Effector CD4-positive, alpha-beta T cell (primary cell): ENCODE measurements at places on chromosomes 4 and X.

GRCh38 chrX:102042372-102043325 lies 82.8 kb upstream of the TCEAL2 start:
- DNase-seq: no peak

DNA sequence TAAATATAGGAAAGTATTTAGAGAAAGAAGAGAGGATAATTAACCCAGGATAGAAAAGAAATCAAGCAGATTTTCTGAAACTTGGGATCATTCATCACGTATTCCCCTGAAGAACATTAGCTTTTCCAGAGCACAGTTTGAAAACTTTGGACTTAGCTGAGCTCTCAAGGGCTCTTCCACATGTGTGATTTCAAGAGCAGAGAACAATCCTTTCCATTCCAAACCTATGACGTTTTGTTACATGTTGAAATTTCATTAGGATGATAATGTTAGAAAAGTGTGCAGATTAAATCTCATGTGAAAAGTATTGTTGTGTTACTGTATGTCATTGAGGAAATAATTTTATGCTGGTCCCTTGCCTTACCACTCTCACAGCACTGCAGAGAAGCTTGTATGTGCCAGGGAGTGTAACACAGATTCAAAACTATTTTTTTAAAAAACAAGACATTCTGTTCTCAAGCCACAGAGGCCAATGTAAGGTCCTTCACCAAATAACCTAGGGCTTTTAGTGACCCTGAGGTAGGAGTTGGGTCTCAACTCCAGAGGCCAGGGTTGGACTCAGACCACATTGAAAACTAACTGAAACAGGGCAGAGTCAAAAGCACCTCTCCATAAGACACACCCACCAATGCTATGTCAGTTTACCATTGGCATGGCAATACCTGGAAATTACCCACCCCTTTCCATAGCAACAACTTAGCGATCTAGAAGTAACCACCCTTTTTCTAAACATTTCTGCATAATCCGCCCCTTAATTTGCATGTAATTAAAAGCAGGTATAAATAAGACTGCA lies 141.3 kb downstream of the ANXA5 start:
- no peak for DNase-seq

- DNase-seq: peak; percentile 27
Measured at GRCh38 chr4:88033309-88033708, 25.9 kb downstream of the PKD2 start.

DNA sequence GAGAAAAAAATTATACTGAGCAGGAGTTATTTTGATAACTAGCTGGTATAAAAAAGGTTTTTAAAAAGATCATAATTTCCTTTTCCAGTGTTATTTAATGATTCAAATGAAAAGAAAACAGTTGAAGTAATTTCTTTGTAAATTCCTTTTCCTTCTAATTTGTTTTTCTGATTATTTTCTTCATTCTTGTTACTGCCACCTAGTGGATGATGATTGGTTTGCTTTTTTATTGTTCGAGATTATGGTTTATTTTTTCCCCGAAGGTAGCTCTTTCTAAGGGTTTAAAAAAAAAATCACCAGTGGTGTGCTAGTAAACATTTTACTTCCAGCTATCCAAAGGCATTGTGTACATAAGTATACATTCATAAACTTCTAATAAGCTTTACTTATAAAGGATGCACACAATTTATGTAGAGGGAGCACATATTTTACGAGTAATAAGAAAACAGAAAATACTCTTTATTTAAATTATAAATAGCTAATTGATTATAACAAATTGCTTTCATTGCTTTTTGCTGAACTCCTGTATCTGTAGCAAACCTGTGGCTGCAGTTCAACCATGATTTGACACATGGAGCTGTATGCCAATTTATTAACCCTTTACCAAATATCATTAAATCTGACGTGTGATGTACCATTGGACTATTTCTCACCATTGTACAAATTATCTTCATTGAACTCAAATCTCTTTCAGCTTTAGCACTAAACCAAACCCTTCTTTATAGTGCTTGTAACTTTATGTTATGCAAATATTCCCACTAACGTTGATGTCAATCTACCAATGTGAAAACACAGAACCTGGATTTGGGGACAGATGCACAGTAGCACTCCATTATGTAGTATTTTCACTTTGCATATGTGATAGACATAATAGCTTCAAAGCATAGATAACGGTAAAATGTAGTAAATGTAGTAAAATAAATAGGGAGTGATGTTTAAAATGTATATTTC lies 97.8 kb upstream of the ANK2 start:
- no peak for DNase-seq

- no peak for DNase-seq
Measured at GRCh38 chr4:147029296-147029695, 83.6 kb upstream of the TTC29 start.

GRCh38 chr4:39363773-39364393 lies 2.3 kb downstream of the RFC1 start:
- DNase-seq: no peak

DNA sequence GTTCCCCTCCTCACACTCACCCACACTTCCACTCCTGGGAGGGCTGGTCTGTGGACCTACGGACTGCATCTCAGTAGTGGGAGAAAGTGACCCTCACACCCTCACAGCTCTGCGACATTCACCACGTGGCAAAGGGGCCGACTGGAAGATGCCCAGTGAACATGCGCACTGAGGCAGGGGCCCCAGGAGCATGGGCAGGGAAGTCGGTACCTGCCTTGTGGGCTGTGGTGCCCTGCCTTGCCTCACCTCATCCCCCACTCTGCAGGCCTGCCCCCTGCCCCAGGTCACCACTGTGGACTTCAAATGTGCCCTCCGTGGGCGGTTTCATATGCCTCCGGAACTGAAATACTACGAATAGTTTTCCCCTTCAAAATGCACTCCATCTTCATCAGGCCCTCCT lies 46.2 kb upstream of the XAGE1B start:
- no peak for DNase-seq

- no peak for DNase-seq
Measured at GRCh38 chr4:75069493-75070074, 136.7 kb downstream of the PARM1 start.

DNA sequence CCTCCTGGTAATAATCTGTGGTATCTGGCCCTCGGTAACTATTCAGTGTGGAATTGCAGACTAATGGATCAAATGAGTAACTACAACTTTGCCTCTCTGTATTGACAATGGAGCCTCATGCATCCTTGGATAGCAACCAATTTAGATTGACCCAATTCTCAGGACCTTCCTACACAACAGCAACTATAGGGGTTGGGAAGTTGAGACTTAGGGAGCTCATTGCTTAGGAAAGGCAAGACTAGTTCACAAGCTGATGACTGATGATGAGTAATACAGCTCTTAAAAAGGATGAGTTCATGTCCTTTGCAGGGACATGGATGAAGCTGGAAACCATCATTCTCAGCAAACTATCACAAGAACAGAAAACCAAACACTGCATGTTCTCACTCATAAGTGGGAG lies 47.5 kb upstream of the KLHL13 start:
- no peak for DNase-seq

- DNase-seq: no peak
Measured at GRCh38 chr4:143241892-143242291, 57.2 kb downstream of the USP38 start.

GRCh38 chrX:129525896-129526295 lies 2.6 kb upstream of the SMARCA1 start:
- DNase-seq: no peak

DNA sequence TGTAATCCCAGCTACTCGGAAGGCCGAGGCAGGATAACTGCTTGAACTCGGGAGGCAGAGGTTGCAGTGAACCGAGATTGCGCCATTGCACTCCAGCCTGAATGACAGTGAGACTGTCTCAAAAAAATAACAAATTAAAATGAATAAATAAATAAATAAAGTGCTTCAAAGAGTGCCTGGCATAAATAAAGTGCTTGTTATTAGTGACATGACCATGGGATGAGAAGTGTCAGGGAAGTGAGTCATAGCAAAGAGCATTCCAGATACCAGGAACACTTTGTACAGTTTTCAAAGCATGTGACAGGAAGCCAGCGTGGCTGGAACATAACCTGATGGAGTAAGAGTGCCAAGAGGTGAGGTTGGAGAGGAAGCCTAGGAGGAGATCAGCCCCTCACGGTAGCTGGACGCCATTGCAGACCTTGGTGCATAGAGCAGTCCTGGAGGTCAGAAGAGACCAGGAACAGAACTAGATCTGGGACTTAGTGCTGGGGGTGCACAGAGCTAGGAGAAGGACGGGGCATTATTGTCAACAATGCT lies 6.0 kb upstream of the WDR13 start:
- DNase-seq: no peak

DNA sequence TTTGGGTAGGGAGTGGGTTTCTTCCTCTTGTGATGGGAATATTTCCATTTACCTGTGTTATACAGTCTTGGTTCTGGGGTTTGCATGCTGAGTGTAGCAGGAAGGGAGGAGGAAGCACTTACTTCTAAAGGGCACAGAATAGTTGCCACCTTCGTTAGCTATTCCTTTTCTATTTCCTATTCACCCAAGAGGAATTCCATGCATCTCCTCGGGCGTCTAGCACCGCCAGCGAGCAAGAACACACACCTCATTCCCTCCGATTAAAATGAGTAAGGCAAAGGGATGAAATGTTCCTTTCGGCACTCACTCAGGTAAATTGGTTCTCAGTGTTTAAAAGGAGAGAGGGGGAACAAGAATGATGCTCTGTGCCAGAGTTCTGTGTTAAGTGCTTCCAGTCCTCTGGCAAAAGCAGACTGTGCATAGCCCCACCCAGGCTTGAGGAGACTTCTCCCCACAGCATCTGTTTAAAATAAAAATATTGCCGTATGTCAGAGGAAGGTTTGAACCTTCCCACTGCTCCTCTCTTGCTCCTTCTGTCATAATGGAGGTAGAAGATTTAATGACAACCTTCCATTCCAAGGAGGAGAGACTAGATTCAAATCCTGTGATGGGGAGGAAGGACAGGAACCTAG lies 351.4 kb downstream of the PTTG2 start:
- DNase-seq: no peak

DNA sequence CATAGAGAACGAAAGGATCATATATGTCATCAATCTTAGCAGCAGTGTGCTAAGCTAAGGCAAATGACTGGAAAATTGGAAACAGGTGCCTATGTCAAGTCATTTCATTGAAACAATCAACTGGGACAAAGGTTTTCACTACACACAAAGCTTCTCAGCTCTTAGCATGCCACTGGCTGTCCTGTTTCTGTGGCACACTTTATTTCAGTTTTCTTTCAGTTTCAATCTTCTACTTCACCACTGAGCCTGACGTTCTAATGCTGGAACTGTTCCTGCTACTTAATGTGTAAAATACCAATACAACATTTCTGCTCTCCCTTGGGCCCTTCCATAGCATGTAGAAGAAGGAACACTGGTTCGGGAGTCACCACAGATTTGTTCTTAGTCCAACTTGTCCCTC lies 378.3 kb upstream of the FMR1 start:
- DNase-seq: no peak

- peak; percentile 31 for DNase-seq
Measured at GRCh38 chr4:38160487-38161207, 200.4 kb downstream of the PTTG2 start.

DNA sequence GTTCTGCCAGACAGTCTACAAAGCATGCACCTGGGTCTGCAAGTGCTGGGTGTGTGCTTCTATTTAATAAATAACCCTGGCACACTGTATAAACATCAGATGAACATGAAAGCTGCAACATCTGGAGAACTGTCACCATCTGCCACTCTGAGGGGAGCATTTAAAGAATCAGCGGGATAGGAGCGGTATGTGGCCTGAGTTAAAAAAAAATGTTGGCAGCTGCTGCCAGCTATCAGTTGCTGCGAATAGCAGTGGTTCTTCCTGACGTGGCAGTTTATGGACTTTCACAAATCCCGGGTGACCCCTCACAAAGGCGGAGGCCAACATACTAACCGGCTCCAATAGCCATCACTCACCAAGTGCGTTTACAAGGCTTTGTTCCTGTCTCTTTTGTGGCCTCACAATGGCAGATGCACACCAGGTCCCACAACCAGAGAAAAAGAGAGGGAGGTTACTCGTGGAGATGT lies 95.1 kb downstream of the RASL11B start:
- DNase-seq: no peak

- DNase-seq: no peak
Measured at GRCh38 chr4:2295500-2295899, 33.6 kb upstream of the MXD4 start.

- DNase-seq: no peak
Measured at GRCh38 chrX:148229801-148230303, 248.7 kb downstream of the FMR1NB start.

DNA sequence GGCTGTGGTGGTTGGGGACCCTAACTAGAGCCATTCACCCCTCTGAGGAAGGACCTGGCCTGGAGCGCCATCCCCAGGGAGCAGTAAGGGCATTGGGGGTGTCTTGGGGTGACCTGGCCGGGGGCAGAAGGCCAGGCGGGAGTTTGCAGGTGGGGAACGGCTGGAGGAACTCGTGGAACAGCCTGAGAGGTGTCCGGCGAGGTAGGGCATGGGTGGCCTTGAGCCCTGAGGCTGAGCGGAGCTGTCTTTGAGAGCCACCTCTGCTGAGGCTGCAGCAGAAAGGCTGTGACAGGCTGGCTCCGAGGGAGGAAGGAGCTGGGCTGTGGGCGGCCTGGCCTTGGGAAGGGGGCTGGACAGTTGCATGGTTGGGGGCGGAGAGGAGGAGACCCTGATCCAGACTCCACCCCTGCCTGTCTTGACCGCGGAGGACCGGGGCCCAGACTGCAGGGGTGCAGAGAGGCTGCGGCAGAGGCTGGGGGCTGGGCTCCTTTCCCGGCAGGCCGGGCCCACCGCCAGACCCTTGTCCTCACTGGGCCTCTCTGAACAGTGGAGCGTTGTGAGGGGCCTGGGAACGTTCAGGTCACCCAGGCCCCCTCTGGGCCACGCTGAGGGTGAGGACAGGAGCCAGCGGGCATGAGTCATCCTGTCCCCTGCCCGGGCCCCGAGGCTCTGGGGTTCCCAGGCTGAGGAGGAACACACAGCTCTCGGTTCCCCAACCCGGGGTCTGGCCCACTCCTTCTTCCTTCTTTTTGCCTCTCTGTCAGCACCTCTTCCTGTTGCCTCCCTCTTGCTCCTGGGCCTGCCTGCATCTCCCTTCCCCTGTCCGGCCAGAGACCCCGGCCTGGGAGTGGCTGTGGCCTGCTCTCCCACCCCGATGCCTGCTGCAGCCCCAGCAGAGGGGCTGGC lies 8.1 kb downstream of the SH3BP2 start:
- DNase-seq: no peak
